Inflammatory macrophage (primary cell): ENCODE measurements at places on chromosomes 6 and 20.

DNA sequence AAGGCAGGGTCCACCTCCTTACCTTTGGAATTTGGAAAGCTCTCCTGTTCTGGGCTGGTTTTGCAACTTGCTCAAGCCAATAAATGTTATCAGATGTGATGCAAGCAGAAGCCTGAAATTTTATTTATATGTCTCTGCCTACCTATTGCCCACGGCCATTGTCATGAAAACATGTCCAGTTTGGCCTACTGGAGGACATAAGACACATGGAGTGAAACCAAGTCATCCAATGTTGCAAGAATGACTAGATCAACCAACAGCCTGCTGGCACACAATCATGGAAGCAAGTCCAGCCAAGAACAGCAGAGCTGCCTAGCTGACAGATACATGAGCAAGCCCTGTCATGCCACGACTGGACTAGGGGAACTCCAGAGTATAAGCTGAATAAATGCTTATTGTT is 56.7 kb upstream of the IRAK1BP1 start:
- no peak for DNase-seq

GRCh38 chr6:166156942-166157341 is 10.7 kb downstream of the TBXT start:
- peak; percentile 6 for DNase-seq

DNA sequence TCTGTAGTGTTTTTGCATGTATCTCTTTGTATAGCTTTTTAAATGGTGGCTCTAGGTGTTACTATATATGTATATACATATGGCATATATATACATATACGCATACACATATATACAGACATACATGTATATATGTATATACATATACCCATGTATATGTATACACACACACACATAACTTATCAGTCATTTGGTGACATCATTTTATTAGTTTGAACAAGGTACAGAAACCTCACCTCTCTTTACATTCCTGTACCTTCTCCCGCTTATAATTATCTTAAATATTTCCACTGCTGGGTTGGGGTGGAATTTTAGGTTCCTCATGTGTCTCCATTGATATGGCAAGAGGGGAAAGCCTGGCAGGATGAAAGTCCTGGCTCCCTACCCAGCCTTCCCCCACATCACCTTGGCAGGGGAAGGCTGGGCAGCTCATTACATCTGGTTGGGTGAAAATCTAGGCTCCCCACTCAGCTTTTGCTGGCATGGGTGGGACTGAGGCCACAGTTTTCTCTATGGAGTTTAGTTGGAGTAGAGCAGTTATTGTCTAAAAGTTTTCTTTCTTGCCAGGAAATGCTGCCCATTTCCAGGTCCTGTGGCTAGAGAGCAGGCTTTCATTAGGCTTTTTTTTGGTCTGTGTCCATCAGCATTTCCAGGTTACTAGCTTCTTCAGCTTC is 7.6 kb downstream of the GLO1 start:
- no peak for DNase-seq

DNA sequence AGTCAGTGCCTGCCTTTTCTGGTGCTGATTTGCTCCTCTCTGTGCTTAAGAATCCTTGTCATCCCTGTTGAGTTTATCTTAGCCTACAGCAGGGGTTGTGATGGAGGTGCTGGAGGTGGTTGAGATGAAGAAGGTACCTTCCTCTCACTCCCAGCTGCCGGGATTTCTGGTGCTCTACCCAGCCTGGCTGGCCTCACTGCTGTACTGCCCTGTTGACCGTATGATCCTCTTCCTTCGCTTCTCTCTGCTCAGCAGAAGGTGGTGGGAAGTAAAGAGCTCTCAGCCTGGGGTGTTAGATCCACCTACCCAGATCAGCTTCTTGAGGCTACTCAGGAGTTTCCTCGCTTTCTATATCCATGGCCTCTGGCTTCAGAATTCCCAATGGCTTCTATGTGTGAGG is 101.0 kb upstream of the NXT1 start:
- no peak for DNase-seq
